ENCODE measurements at places on chromosomes 3 and 15. TPM values are rescaled to one million over a fixed set of nuclear protein-coding genes. Genes with fewer than 3 reads are reported as not detected.

GRCh38 chr3:73955494-73956070 is 330.8 kb upstream of the PDZRN3 start:
- H3K4me1 ChIP-seq = peaks cover 13% of the 10 kb centered on the region
- H3K4me3 ChIP-seq = no peak overlapping the region
- no peaks in the 10 kb centered on the region for H3K27me3 ChIP-seq
- no peak for DNase-seq
- no peaks in the 10 kb centered on the region for H3K36me3 ChIP-seq
- H3K27ac ChIP-seq = no peak overlapping the region

- no peak overlapping the region for H3K27ac ChIP-seq
- H3K4me3 ChIP-seq = no peak overlapping the region
- DNase-seq = no peak
- peaks cover 8% of the 10 kb centered on the region for H3K4me1 ChIP-seq
These were observed 34.0 kb upstream of the ARHGEF3 start for GRCh38 chr3:56835650-56836227.

GRCh38 chr15:52787123-52787503 is 3.0 kb downstream of the ONECUT1 start:
- peaks cover 95% of the 10 kb centered on the region for H3K27me3 ChIP-seq
- no peaks in the 10 kb centered on the region for H3K36me3 ChIP-seq
- peak overlapping the region; percentile 80 for H3K4me3 ChIP-seq
- peaks cover 7% of the 10 kb centered on the region for H3K4me1 ChIP-seq
- H3K27ac ChIP-seq = no peak overlapping the region
- DNase-seq = no peak

DNA sequence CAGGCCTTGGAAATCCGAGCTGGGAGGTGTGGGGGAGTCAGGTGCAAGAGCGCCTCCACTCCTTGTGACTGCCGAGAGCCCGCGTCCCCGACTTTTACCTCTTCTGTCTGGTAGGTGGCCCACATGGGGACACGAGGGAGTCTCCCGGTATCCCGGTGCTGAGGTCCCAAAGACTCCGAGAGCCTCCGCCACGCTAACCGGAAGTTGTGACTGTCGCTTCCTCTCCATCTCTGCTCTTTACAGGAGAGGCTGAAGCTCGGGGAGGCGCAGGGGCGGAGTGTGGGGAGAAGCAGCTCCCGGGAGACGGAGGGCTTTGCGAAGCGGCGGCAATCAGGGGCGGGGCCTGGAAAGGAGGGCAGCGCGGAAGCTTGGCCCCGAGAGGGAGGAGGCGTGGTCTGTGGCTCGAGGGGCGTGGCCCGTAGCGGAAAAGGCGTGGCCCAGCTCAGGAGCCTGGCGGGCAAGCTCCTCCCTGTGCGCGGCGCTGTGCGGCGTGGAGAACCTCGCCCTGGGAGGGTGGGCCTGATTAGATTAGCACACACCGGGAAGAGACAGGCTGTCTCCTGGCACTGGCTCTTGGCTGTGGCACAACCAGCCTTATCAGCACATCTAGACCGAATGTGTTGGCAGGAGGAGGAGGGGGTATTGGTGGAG is 143.9 kb downstream of the GABRB3 start:
- H3K27ac ChIP-seq = no peak overlapping the region
- peaks cover under 1% of the 10 kb centered on the region for H3K4me1 ChIP-seq
- H3K36me3 ChIP-seq = no peaks in the 10 kb centered on the region
- peak overlapping the region; percentile 73 for H3K4me3 ChIP-seq

DNA sequence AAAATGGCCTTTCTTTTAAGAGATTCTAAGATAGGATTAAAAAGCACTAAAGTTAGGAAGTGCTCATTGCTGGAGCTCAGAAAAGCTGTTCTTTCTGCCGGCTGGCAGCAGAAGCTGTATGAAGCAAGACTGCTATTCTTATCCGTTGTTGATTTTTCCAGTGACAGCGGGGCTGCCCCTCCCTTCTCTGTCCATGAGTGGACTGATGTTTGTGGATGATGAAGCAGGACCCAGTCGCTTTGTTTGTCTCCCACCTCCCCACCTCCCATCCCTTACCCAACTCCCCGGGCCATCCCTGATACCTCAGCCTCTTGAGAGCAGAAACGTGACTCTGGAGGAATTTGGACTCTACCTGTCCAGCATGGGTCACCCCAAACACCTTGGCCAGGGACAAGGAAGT is 10.3 kb upstream of the MUSTN1 start:
- no peak overlapping the region for H3K27ac ChIP-seq
- peaks cover 7% of the 10 kb centered on the region for H3K4me1 ChIP-seq
- no peak overlapping the region for H3K4me3 ChIP-seq
- peaks cover 9% of the 10 kb centered on the region for H3K36me3 ChIP-seq
- H3K27me3 ChIP-seq = no peaks in the 10 kb centered on the region
- DNase-seq = no peak

DNA sequence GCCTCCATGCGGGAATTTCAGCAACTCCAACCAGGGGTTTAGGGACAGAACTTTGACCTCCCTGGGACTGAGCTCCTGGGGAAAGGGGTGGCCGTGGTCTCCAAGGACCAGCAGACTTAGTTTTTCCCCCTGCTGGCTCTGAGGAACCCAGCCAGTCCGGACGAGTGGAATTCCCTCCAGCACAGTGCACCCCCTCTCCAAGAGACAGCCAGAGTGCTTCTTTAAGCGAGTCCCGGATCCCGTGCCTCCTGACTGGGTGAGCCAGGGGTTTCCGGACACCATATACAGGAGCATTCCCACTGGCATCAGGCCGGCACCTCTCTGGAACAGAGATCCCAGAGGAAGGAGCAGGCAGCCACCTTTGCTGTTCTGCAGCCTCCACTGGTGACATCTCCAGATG is 459.5 kb downstream of the OCA2 start:
- no peak overlapping the region for H3K4me3 ChIP-seq
- no peaks in the 10 kb centered on the region for H3K4me1 ChIP-seq
- no peak overlapping the region for H3K27ac ChIP-seq
- peaks cover 3% of the 10 kb centered on the region for H3K27me3 ChIP-seq
- DNase-seq = no peak
- H3K36me3 ChIP-seq = no peaks in the 10 kb centered on the region

- H3K4me1 ChIP-seq = no peaks in the 10 kb centered on the region
- H3K27me3 ChIP-seq = peaks cover 20% of the 10 kb centered on the region
- DNase-seq = no peak
- H3K4me3 ChIP-seq = no peak overlapping the region
- H3K36me3 ChIP-seq = no peaks in the 10 kb centered on the region
These were observed 66.2 kb upstream of the SLC6A1 start for GRCh38 chr3:10926256-10926810.

- peaks cover 3% of the 10 kb centered on the region for H3K4me1 ChIP-seq
- H3K4me3 ChIP-seq = no peak overlapping the region
- no peaks in the 10 kb centered on the region for H3K36me3 ChIP-seq
- DNase-seq = no peak
- no peak overlapping the region for H3K27ac ChIP-seq
- H3K27me3 ChIP-seq = no peaks in the 10 kb centered on the region
These were observed 74.2 kb upstream of the POU1F1 start for GRCh38 chr3:87350367-87351199.

- peaks cover 68% of the 10 kb centered on the region for H3K27me3 ChIP-seq
- no peaks in the 10 kb centered on the region for H3K4me1 ChIP-seq
- no peaks in the 10 kb centered on the region for H3K36me3 ChIP-seq
- no peak for DNase-seq
These were observed 6.6 kb downstream of the PROK2 start for GRCh38 chr3:71778353-71778752.

- H3K4me1 ChIP-seq = peaks cover 30% of the 10 kb centered on the region
- peaks cover 16% of the 10 kb centered on the region for H3K27me3 ChIP-seq
- DNase-seq = no peak
- no peak overlapping the region for H3K4me3 ChIP-seq
These were observed 59.1 kb upstream of the CA12 start for GRCh38 chr15:63440756-63441155.

DNA sequence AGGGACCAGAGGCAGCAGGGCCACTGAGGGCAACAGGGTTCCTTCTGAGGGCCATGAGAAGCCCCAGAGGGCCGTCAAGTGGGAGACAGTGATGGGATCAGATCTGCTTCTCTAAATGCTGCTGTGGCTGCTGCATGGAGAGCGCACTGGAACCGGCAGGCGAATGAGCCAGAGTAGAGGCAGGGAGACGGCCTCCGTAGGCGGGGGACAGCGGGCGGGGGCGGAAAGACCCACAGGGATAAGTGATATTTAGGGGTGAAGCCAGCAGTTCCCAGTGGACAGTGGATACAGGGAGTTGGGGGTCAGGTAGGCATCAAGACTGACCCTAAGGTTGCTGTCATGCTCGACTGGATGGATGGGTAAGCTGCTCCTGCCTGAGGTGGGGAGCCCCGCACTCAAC is 45.0 kb downstream of the GLDN start:
- no peaks in the 10 kb centered on the region for H3K36me3 ChIP-seq
- peaks cover 15% of the 10 kb centered on the region for H3K4me1 ChIP-seq
- H3K27ac ChIP-seq = no peak overlapping the region
- peaks cover 6% of the 10 kb centered on the region for H3K27me3 ChIP-seq

DNA sequence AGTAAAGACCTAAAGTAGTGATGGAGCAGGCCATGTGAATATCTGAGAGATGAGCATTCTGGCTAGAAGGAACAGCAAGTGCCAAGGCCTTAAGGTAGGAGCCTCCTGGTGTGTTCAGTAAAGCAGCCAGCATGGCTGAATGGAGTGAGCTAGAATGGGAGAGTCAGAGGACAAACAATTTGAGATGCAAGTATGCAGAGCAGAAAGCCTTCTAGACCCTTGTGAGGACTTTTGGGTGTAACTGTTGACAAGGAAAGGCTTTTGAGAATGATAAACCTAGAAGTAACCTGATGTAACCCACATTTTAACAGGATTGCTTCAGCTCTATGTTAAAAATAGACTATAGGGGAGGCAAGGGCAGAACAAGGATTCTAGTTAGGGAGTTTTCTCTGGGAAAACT is 14.8 kb upstream of the RNF7 start:
- no peaks in the 10 kb centered on the region for H3K36me3 ChIP-seq
- H3K27me3 ChIP-seq = no peaks in the 10 kb centered on the region
- no peak overlapping the region for H3K4me3 ChIP-seq
- no peaks in the 10 kb centered on the region for H3K4me1 ChIP-seq
- no peak overlapping the region for H3K27ac ChIP-seq
- DNase-seq = no peak

DNA sequence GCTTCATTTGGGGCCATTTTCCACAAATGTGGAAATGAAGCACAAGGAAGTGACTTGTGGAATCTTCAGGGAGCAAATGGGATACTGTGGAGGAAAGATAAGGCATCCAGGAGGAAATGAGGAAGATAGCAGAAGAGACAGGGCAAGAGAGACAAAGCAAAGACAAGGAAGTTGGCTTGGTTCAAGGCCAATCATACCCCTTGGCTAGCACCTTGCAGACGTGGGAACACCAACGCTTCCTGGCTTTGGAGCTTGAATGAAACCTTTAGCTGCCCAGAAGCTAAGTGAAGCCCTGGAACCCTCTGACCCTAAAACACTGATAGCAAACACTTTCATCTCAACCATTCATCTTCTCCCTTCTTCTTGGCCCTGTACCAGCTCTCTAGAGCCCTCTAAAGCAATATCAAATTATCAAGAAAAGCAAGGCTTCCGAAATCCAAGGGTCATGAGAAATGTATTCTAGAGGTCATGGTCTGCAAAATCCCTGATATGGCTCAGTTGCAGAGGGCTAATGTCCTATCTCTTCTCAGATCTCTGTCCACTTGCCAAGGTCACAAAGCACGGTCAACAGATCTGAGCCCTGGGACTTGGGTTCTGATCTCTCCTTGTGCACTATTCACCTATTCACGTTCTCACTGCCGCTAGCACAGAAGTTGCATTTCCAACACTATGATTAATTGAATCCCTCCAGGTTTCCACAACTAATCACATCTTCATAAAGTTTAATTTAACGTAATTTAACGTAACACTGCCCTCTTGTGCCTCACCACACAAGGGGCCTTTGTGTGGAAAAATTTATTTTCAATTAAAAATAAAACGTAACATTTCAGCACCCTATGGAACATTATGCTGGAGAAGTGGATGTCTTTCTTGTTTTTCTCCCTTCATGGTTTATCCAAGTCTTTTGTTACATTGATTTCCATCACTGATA is 557.6 kb upstream of the ADAMTS9 start:
- DNase-seq = no peak
- H3K36me3 ChIP-seq = no peaks in the 10 kb centered on the region
- no peak overlapping the region for H3K4me3 ChIP-seq
- H3K27ac ChIP-seq = no peak overlapping the region

- peaks cover 5% of the 10 kb centered on the region for H3K4me1 ChIP-seq
- peaks cover 87% of the 10 kb centered on the region for H3K27me3 ChIP-seq
- H3K36me3 ChIP-seq = no peaks in the 10 kb centered on the region
These were observed 1.5 kb downstream of the MEGF11 start for GRCh38 chr15:66251790-66252684.

GRCh38 chr3:118988198-118989130 is 46.2 kb downstream of the IGSF11 start:
- peaks cover 15% of the 10 kb centered on the region for H3K27me3 ChIP-seq
- H3K4me1 ChIP-seq = peaks cover 5% of the 10 kb centered on the region
- H3K4me3 ChIP-seq = no peak overlapping the region

- no peak overlapping the region for H3K27ac ChIP-seq
- no peaks in the 10 kb centered on the region for H3K27me3 ChIP-seq
- no peaks in the 10 kb centered on the region for H3K4me1 ChIP-seq
These were observed 65.1 kb upstream of the GUCA1C start for GRCh38 chr3:109018828-109019227.

DNA sequence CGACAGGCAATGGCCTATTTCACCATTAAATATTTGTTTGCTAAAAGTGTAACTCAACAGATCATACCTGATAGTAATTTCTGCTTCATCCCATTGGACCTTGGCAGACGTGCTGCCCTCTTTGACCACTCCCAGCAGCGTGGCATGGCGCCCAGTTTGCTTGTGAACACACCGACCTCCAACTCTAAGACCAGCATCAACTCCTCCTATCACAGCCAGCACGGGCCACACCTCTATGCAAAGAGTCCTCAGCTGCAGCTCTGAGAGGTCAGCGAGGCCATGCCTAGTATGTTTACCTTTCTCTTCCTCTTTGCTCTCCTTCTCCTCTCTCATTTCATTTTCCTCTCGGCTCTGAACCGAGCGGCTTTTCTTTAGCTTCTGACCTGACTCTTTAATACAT is 80.6 kb downstream of the FBXL22 start:
- H3K4me3 ChIP-seq = no peak overlapping the region
- no peak for DNase-seq
- peaks cover 29% of the 10 kb centered on the region for H3K36me3 ChIP-seq

GRCh38 chr3:114393367-114394072 is 99.7 kb downstream of the TIGIT start:
- no peaks in the 10 kb centered on the region for H3K4me1 ChIP-seq
- no peak overlapping the region for H3K4me3 ChIP-seq
- no peak for DNase-seq
- H3K27me3 ChIP-seq = no peaks in the 10 kb centered on the region

GRCh38 chr15:99073008-99073717 is 31.7 kb upstream of the SYNM start:
- no peaks in the 10 kb centered on the region for H3K27me3 ChIP-seq
- H3K36me3 ChIP-seq = no peaks in the 10 kb centered on the region
- no peak overlapping the region for H3K4me3 ChIP-seq

- no peaks in the 10 kb centered on the region for H3K27me3 ChIP-seq
- no peaks in the 10 kb centered on the region for H3K36me3 ChIP-seq
- H3K4me1 ChIP-seq = peaks cover 43% of the 10 kb centered on the region
- H3K27ac ChIP-seq = peak overlapping the region; percentile 53
- no peak for DNase-seq
These were observed 342.7 kb downstream of the PTPRG start for GRCh38 chr3:61903931-61904657.

The ATP13A5 gene
- total RNA-seq = not detected

The ASB14 gene
- not detected for total RNA-seq

The LARP6 gene
- 13.9 TPM for total RNA-seq

The ACKR2 gene
- total RNA-seq = 3.5 TPM

The STXBP5L gene
- 3.6 TPM for total RNA-seq

The BDH1 gene
- total RNA-seq = 32.0 TPM

The GPR160 gene
- total RNA-seq = 13.1 TPM

The GPR176 gene
- 0.95 TPM for total RNA-seq

The GP5 gene
- 0.10 TPM for total RNA-seq

Measured in type B pancreatic cell (in vitro differentiated cells).